Fibroblast of the aortic adventitia (primary cell): ENCODE measurements at places on chromosomes 12 and 14. TPM values are rescaled to one million over a fixed set of nuclear protein-coding genes. Genes with fewer than 3 reads are reported as not detected.
A peak's percentile ranks its signal among the peaks of the same experiment; 100 is the strongest.

GRCh38 chr12:119682639-119683252, 14.8 kb downstream of the PRKAB1 start:
- no peak for DNase-seq

- no peak for DNase-seq
Observed at GRCh38 chr12:63792338-63792737, 12.6 kb downstream of the RXYLT1 start.

DNA sequence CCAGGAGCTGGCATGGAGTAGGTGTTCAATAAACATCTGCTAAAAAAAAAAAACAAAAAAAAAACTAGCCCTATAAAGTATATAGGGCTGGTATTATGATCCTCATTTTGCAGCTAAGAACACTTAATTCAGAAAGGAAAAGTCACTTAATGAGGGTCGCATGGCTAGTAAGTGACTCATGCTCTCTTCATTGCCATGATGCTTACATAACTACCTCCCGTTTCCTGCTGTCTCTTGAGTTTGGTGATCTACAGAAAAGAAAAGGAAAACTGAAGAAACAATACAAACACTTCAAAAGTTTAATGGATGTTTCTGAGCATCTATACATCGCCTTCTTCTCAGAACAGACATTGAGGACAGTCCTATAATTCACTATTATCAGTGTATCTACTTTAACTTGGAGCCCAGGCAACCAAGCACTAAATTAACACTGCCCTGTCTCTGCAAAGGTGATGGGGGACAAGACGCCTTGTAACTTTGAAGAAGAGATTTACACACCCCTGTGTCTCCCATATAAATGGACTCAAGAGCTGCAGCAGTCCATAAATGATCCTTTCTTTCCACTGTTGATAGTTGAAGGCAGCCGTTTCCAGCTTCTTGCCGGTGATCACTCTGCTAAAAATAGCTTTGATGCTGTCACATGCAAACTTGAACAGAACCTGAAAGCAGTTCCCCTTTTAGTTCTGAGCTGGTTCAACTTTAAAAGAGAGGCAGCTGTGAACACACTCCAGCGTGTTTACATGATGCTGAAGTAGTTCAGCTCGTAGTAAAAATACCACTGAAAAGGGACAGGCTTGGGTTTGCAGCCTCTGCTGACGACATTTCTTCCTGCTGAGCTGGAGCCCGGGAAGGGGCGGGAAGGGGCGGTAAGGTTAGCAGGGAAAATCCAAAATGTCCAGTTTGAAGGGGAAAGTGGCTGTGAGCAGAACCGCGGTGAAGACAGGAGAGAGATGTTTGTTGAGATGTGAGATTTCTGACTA, 113.3 kb downstream of the FOXN3 start:
- peak; percentile 86 for DNase-seq

GRCh38 chr12:132703641-132704040, 7.0 kb upstream of the PGAM5 start:
- DNase-seq, result no peak

DNA sequence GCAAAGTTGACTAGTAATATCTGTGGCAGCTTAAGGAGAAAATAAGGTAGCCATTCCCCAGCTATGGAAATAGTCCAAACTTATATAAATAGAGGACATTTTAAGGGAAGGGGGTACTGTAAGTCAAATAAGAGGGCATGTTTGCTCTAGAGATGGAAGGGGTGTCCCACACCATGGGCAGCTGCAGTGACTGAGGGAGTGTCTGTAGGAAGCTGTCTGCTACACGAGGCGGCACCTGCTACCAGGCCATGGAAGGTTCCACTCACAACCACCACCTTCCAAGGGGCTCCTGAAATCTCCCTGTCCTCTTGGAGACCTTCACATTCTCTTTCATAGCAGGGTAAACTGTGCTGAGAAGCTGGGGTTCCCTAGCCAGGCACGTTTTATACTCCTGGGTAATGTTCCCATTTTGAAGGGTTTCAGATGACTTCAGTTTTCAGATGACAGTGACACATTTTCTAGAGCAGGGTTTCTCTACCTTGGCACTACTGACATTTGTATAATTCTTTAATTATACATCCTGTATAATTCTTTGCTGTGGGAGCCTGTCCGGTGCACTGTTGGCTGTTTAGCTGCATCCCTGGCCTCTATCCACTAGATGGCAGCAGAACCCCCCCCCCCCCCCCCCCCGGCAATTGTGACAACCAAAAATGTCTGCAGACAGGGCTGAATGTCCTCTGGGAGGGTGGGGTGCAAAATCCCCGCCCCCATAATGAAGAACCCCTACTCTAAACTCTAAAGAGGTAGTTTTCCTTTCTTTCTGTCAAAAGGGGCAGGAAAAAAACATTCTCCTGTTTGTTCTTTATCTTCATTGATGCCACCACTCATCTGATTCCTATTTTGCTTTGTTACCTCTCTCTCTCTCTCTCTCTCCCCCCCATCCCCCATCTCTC, 11.6 kb upstream of the SMCO2 start:
- peak; percentile 14 for DNase-seq

DNA sequence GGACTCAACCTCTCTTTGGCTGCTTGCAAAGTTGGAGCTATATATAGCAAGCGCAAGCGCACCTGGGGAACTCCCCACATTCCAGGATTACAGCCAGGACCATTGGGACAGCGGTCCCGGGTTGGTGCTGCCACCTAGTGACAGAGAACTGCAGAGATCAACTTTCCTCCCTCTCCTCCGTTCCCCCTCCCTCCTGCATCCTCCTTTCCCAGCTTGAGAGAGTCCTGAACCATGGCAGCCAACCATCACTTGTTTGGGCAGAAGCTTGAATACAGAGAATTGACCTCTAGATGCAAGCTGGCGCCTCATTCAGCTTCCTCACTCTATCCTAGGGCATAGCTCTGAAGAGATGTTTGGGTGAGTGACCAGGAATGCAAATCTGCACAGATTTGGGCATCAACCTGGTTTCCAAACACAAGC, 17.4 kb upstream of the FLVCR2 start:
- DNase-seq, result peak; percentile 79

DNA sequence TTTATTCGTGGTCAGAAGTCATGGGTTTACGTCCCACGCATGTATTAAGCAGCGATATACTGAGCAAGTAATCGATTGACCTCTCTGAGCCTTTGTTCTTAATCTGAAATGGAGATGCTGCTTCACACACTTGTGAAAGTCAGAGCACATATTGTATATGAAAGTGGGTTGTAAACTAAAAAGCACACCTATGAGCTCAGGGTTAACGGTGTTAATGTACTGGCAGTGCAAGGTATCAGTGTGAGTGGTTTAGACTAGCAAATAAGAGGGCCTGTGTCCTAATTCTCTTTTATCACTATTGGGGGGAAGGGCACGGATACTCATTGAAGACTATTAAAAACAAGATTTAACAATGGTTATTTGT, 676 bp downstream of the MRPL42 start:
- DNase-seq, result no peak

DNA sequence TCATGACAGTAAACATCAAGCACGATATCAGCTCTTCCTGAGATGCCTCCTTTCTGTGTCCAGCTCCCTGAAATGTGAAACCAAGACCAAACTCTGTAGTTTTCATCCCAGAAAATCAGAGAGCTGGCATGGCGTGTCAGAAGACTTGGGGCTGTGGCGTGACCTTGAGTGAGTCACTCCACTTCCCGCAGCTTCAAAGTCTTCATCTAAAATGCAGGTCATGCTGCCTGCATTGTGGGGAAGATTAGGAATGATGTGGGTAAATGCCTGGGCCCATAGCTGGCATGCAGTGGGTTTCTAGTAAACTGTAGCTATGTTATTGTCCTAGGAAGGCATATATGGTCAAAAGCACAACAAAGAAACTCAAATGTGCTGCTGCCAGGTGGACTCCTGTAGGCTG, 28.8 kb downstream of the OAS2 start:
- DNase-seq, result peak; percentile 66

- DNase-seq, result no peak
Observed at GRCh38 chr12:67085699-67086098, 183.5 kb upstream of the CAND1 start.

DNA sequence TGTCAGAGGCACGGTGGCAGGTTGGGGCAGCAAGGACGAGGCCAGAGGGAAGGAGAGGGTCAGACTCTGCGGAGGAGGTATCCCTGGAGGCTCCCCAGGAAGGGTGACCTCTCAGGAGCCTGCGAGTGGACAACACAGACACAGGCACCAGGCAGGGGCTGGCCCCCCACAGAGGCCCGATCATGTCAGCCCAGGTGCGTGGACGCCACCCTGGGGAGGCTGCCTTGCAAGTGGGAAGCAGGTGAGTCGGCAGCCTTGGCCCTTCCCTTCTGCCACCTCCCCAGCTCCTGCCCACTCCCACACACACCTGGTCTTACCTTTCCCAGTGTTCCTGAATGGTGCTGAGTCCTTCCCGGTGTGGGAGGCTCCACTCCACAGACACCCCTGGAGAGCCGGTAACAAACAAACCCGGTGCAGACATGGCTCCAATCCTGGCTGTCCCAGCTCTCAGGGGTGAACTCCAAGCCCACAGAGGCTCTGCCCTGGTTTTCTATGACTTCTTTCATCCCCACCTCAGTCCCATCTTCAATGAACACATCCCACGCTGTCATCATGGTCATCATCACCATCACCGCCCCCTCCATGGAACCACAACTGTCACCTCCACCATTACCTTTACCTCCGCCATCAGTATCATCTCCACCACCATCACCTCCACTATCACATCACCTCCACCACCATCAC, 5.2 kb downstream of the ZBTB42 start:
- DNase-seq, result no peak

- DNase-seq, result no peak
Observed at GRCh38 chr12:114884575-114884974, 200.6 kb upstream of the TBX3 start.

- no peak for DNase-seq
Observed at GRCh38 chr14:80946187-80946586, 4.6 kb upstream of the CEP128 start.

DNA sequence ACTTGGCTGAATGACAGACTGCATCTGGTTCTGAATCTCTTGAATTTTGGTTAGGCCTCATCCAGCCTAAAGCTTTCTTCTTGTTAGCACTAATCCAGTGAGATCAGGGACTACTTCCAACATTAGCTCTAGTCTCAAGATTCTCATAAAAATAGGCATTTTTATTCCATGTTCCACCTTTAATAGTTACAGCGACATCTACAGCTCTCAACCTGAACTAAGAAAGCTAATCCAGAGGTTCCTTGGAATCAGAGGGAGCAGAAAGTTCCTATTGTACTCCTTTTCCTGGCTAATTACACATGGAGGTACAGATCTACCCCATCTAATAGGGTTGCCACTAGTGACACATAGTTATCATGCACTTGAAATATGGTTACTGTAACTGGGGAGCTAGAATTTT, 391.9 kb downstream of the RMST start:
- no peak for DNase-seq

GRCh38 chr12:53077030-53077429, 2.2 kb downstream of the SPRYD3 start:
- DNase-seq, result no peak

DNA sequence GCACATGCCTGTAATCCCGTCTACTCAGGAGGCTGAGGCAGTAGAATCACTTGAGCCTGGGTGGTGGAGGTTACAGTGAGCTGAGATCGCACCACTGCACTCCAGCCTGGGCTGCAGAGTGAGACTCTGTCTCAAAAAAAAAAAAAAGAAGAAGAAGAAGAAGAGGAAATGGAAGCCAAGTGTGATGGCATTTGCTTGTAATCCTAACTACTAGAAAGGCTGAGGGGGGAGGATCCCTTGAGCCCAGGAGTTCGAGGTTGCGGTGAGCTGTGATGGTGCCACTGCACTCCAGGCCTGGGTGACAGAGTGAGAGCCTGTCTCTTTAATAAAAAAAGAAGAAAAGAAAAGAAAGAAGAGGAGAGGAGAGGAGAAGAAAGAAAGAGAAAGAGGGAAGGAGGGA, 52.1 kb downstream of the LGMN start:
- no peak for DNase-seq

- DNase-seq, result no peak
Observed at GRCh38 chr12:103814436-103814835, 26.6 kb downstream of the NT5DC3 start.

DNA sequence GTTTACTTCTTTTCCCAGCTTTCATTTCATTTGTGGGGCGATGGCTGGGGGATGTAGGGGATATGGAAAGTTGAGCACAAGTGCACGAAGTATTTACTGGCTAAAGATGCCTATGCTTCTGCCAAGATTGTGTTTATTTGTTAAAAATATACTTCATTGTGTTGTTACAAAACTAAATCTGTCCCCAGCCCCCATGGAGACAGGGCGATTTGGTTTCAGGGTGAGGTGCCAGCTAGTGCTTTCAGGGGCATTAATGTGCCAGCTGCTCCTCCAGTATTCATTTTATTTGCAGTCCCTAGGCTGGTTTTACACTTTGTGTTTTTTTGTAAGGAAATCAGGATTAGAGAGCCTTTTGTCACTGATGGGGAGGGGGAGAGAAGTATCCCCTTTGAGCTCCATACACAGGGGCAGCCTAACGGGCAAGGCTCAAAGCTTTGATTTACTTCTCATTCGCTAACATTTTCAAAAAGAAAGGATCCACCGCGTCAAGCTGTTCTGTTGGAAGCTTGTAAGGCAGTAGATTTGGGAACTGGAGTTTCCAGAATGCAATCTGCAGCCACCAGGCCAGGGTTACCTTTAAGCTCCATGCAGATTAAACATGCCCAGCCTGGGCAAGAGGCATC, 198.7 kb upstream of the PLEKHG7 start:
- no peak for DNase-seq

DNA sequence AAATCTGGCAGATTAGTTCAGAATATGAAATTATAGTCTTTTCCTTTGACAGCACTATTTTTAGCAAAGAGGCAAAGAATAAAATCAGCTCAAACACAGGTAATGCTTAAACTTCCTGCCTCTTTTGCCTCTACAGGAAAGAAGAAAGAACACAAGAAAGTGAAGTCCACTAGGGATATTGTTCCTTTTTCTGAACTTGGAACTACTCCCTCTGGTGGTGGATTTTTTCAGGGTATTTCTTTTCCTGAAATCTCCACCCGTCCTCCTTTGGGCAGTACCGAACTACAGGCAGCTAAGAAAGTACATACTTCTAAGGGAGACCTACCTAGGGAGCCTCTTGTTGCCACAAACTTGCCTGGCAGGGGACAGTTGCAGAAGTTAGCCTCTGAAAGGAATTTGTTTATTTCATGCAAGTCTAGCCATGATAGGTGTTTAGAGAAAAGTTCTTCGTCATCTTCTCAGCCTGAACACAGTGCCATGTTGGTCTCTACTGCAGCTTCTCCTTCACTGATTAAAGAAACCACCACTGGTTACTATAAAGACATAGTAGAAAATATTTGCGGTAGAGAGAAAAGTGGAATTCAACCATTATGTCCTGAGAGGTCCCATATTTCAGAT, 17.4 kb downstream of the TMPO start:
- DNase-seq, result peak; percentile 72

Gene LRRC10
- not detected in 2 replicates for total RNA-seq

Gene TRHDE
- total RNA-seq, result 1.1 and 10.0 TPM in 2 replicates

Gene SLC17A8
- total RNA-seq, result not detected in 2 replicates

Gene HSPB8
- 7.7 and 23.1 TPM in 2 replicates for total RNA-seq

Gene ESR2
- total RNA-seq, result under 0.01 and 0.16 TPM in 2 replicates

Gene KERA
- not detected in 2 replicates for total RNA-seq

Gene NKX2-1
- total RNA-seq, result not detected in 2 replicates

Gene IKZF4
- total RNA-seq, result 0.65 and 3.4 TPM in 2 replicates

Gene TRPV4
- total RNA-seq, result 0.25 and 2.1 TPM in 2 replicates
